Activated T-cell treated with anti-CD3 and anti-CD28 coated beads, Interleukin-2, amount 50 U/mL, for 4 hours (primary cell): ENCODE measurements at places on chromosomes 4 and X. TPM values are rescaled to one million over a fixed set of nuclear protein-coding genes. Genes with fewer than 3 reads are reported as not detected.

DNA sequence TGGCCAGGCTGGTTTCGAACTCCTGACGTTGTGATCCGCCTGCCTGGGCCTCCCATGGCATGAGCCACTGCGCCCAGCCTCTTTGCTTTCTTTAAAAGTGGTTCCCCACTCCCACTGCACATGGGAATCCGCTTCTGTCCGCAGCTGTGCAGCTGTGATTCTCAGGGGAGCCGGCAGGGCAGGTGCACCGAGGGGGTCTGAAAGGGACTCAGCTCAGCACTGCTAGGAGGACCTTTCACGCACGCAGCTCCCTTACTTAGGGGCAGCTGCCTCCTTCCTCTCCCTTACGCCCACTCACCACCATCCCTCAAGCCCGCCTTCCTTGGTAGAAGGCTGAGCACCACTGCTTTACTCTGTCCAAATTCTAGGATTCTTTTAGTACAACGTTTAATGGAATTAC lies 40.4 kb upstream of the CYP4V2 start:
- no peak for DNase-seq

DNA sequence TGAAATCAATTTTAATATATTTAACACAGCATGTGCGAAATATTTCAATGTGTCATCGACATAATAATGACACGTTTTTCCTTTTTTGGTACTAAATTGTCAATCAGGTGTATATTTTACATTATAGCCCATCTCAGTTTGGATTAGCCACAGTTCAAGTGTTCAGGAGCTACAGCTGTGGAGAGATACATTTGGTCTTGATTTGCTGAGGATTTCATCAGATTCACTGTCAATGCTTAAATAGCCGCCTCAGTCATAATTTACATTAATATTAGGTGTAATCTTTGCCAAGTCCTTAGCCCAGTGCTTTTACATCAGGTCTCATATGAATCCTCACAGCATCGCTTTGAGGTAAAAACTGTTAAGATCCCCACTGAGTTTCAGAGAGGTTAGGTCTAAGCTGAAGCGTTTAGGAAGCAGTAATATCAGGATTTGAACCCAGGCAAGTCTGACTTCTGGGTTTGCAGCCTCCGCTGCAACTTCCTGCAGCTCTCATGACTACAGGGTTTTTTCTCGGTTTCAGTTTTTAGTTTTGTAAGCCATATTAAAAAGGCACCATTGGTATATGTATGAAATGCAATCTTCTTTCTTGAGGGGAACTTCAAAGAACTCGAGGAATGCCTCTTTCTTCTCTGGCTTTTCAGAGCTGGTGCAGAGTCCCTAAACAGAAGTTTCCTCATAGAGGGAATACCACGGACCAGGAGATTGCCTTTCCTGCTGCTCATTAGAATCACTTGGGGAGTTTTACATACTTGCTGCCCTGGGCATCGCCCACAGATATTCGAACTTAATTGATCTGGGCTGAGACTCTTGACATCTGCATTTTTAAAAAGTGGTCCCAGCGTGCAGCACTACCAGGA lies 6.4 kb downstream of the MTM1 start:
- no peak for DNase-seq

GRCh38 chrX:119228512-119229252 lies 7.4 kb upstream of the PGRMC1 start:
- DNase-seq: no peak

The PPP1R3F gene
- 2.4 TPM for total RNA-seq

The F11 gene
- total RNA-seq: not detected

DNA sequence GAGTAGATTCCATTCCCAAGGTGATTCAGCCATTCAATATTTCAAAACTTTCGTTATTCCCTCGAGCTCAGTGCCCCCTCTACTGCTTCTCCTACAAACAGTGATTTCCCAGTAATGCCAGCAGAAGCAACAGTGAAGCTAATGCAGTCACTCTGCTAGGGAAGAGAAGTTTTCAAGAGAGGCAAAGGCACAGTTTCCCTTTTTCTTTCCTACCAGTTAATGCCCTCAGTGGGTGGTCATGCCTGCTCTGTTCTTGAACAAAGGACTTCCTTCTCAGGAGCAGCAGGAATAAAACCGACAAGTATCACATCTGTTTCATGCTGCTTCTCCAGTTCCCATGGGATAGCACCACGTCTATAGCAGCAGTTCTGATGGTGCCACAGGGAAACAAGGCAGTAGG lies 317.2 kb downstream of the TENM3 start:
- no peak for DNase-seq

The P2RY8 gene
- 22.2 TPM for total RNA-seq

GRCh38 chr4:79395841-79396240 lies 12.2 kb downstream of the GK2 start:
- no peak for DNase-seq

- DNase-seq: no peak
These were observed 533.0 kb upstream of the ARX start for GRCh38 chrX:25548811-25549210.

GRCh38 chrX:102739657-102740056 lies 19.1 kb downstream of the GPRASP3 start:
- no peak for DNase-seq

The FHIP1A gene
- 0.08 TPM for total RNA-seq
